ENCODE measurements at places on chromosomes 5 and 9.

DNA sequence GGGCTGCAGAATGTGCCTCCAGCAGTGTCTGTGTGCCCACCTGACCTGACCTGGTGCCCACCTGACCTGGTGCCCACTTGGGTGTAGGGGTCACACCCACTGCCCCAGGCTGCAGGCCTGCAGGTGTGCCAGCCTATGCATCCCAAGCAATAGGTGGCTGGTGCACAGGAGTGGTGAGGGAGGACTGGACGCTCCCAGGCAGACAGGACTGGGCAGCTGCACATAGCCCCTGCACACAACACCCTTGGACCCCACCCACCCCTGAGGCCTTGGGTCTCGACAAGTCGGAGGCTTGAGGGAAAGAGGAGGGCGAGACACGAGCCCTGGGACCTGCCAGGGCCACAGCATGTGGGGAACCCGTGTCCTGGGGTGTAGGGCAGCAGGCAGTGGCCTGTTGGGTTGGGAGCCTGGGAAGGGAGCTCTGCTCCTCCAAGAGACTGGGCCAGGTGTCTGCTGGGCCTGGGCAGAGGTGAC, 10.8 kb upstream of the NRARP start:
- peak; percentile 9 for DNase-seq

- no peak for DNase-seq
Observed at GRCh38 chr9:61671276-61671973, 481.6 kb downstream of the SPATA31A7 start.

DNA sequence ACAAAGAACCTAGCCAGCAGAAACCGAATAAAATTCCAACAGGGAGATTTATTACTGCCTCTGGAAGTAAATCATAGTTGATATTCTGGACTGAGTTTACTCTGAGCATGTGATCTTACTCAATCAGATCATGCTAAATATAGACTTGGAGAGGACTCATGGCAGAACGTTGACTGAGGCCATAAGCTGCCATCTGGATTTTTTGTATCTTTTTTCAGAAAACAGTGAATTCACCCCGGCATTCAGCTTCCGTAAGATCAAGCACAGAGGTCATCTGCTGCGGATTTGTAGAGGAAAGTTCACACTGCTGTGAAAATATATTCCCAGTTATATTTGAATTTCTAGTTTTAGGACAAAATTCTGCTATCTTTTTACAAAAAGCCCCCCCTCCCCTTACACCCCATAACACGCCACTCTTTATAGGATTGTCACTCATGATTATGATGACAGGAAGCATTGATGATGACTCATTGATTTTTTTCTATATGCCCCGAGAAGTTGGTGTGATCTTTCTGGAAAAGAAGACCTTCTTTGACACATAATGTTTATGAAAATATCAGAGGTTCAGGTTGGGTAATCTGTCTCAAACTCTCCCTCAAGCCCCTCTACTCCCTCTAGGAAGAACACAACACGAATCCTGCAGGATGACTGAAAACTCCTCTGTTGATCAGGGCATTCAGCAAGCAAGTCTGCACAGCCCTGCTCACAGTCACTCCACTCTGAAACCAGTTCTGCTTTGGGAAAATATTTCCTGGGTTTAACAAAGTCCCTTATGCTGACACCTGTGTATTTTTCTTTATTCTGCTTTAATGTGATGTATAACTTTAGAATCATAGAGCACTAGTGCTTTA, 70.8 kb downstream of the NXNL2 start:
- no peak for DNase-seq

DNA sequence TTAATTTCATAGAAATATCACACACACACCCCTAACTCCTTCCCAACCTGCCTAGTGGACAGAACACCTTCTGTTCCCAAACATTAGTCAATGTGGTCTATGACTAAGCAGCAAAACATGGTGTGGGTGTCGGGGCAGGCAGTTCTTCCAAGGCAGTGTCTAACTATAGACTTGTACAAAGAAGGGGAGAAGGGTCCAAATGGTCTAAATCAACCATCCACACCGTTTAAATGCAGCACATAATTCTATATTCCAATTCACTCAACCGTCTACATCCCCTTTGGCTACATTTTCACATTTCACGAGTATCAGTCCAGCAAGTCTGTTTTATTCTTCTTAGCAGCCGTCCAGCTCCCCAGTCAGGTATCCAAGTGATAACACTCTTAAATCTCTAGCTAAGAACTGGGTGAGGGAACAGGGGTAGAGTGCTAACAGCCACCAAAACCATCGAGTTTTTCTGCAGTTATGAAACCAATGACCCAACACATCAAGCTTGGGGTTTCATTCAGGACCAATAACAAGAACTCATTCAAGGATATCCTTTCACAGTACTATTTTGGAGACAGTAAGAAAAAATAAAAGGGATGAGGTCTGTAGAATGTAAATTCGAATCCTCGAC, 3.3 kb downstream of the ZNF608 start:
- DNase-seq = no peak
